Fibroblast of skin of left biceps (primary cell): ENCODE measurements at places on chromosomes 1 and 21.

GRCh38 chr1:208149776-208150514, 94.2 kb downstream of the PLXNA2 start:
- no peak for DNase-seq

DNA sequence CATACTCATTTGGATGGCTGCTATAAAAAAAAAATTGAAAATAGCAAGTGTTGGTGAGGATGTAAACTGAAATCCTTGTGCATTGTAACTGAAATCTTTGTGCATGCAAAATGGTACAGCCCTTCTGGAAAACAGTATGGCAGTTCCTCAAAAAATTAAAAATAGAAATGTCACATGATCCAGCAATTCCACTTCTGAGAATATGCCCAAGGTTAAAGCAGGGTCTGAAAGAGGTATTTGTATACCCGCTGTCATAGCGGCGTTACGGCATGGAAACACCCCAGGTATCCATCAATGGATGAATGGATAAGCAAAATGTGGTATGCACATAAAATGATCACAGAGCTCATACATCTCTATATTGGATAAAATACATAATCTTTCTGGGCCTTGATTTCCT, 116.7 kb downstream of the RUSC1 start:
- no peak for DNase-seq

DNA sequence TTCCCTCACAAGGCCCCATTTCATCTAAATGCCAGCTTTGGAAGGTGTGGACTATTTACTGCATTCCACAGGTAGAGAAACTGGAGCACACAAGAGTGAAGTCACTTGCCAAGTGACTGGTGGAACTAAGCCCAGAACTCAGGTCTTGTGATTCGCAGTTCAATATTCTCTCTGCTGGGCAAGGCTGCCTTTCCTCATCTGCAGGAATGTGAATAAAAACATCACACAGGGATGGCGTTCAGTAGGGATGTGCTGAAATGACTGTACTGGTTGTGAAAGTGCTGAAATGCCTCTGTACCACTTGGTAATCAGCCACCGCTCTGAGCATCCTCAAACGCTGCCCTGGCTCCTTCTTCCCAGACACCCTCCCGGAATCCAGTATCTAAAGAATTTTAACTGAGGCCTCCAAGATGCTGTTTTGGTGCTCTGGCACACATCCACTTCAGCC, 145.6 kb downstream of the HIVEP3 start:
- peak; percentile 91 for DNase-seq

DNA sequence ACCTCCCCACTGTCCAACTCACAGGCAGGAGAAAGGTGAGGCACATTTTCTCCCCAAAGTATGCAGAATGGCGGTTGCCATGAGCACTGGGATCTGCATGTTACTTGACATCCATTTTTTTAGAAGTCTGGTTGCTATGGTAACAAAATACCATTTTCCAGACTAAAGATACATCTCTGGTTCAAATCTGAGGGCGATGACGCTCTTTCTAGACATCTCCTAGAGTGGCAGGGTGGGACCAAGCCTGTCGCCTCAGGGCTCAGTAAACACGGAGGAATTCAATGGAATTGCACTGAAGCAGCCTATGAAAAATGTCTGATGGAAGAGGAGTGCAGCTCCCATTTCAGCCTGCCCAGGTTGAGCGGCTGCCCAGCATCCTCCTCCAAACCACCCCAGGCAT, 21.5 kb upstream of the FAM43B start:
- no peak for DNase-seq

GRCh38 chr1:206496131-206496793, 11.1 kb upstream of the RASSF5 start:
- DNase-seq: no peak

DNA sequence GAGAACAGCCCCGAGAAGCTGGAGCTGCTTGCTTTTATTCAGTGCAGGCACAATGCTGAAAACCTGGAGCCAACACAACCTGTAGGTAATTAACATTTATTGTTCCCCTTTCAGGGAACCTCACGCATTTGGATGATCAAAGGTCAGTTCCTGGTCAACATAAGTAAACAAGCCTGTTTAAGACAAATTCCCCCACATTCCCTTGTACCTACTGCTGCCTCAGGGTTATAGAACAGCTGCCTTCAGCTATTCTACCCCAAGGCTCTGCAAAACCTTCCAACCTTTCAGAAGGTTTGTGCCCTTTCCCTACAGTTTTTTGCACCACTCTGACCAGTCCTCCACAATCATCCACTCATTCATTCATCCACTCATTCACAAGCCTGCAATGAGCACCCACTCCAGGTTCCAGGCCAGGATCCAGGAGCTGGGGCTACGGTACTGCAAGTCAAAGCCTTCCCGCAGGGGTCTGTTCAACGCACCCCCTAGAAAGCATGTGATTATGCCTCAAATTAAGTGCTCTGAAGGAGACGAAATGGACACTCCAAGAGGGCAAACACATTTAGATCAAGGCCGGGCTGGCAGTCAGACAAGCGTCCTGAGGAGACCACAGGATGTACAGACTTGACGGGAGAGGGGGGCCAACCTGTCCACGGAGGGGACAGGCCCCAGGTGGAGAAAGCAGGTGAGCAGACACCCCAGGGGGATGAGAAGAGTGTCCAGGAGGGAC, 683.9 kb downstream of the MATN1 start:
- no peak for DNase-seq

- no peak for DNase-seq
Measured at GRCh38 chr1:188689542-188689941, 1788.1 kb downstream of the BRINP3 start.

DNA sequence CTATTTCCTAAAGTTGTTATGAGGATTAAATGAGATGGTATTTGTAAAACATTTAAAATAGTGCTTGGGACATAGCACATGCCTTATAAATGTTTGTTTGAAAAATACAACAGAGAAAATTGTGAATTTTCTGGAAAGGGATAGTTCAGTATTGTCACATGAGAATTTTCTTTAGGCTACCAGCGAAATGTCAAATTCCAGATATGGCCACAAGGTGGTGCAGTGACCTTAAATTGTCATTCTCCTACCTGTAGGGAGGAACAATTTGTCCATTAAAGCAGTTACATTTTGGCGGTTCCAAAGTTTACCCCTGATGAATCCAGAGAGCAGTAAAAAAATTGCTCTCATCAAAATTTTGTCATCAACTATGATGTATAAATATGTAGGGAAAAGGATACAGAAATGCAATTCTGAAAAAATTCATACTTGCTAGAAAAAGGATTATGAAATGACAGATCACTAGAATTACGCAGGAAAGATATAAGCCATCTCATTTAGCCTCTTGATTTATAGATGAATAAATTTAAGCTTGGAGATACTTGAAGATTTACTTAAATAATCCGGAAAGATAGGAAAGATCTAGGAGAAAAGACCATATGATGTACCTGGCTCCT, 50.2 kb upstream of the TSHB start:
- peak; percentile 8 for DNase-seq

DNA sequence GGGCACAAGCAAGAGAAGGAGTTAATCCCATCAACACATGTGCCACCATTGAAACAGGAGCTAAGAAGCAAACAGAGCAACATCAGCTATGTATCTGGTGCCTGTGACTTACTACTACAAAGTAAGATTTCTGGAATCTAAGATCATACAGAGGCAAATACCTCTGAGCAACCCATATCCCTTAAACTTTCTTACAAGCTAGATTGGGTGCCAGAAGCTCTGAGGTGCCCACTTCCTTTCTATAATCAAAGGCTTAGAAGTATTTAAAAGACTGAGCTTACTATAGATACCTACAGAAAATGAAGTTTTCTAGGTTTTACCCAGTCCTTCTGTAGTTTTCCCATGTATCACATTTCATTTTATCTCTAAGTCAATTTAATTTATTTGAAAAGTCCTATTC, 44.4 kb upstream of the ADAM30 start:
- no peak for DNase-seq

DNA sequence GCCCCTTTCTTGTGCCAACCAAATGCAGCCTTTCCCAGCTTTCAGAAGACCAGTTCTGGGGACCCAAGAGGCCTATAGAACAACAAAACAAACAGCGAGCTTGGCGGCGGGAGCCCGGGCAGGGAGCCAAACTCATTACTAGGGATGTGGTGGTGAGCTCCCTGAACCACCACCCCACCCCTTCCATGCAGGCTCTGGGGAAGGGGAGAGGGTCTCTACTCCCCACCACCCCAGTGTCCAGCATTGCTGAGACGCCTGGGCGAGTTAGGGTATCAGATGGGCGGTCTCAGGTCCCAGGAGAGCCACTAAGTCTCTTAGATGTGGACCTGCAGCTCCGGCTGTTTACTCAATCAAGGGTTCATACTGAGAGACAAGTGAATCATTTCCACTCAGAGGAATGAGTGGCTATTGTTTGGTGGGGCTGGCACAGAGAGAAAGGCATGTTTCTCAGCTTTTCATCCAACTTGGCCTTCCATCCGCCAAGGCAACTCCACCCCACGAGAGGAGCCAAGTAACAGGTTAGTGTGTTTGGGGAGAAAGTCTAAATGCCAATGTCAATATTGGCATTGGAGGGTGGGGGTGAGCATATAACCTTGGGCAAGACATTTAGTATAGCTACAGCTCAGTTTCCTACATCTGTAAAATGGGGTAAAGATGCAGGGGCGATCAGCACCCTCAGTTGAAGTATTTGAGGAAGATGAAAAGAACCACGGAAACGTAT, 40.9 kb downstream of the PLXNA2 start:
- DNase-seq: no peak

GRCh38 chr1:34163792-34164731, 968 bp downstream of the CSMD2 start:
- no peak for DNase-seq

- no peak for DNase-seq
Measured at GRCh38 chr1:44411861-44412260, 6.8 kb downstream of the RNF220 start.

DNA sequence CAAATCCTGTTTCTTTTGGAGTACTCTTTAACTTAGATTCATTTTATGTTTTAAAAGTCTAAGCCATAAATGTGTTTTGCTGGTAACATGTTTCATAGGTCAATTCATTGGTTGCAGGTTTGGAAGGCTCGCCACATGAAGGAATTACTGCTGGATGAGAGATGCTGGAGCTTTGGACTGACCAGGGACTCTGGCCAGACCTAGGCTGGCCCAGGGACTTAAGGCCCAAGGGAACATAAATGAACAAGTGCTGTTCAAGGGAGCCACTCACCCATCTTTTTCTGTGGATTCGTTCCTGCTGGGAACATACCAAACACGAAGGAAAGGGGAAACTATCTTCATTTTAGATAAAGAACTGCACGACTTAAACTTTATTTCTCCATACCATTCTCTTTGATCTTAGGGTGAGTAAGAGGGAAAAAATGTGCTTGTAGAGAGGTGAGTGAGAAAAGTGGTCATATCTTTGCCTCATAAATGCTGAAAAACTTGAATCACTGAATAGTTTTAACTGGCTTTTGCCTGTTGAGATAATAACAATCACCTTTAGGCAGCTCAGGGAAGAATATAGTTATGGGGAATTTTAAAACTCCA, 15.3 kb upstream of the SHCBP1L start:
- DNase-seq: no peak

DNA sequence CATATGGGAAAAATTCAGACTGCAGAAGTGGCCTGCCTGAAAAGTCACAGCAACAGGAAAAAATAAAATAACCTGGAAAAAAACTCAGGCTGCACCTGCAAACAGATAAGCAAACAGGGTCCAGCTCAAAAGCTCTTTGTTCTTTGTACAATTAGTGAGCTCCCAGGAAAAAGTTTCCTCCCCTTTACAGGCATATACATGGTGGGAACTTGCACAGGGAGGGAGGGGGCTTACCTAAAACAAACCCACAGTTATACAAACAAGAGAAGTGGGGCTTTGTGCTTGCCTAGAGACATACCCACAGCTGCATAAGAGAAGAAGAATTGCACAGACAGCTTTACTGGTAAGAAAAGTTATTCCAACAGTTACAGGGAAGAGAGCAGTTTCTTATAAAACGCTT, 31.7 kb upstream of the COG2 start:
- no peak for DNase-seq

GRCh38 chr1:194084755-194085154, 898.3 kb upstream of the B3GALT2 start:
- DNase-seq: no peak

DNA sequence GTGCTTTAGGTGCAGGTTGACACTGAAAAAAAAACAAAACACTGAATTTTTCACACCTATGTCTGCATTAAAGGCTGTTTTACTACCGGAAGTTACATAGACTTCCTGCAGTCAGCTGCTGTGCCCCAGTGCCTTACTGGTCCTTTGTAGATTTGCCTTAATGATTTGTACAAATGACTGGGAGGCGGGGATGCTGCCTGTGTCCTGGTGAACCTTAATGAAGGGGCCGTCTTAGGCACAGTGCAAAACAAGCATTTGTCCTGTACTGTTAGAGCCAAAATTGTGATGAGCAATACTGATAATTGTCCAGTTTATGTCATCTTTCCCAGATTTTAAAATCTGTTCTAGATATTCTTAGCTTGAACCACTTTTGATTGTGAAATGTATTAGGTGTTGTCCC, 90.9 kb upstream of the PGD start:
- no peak for DNase-seq

GRCh38 chr1:184291701-184292100, 95.1 kb upstream of the C1orf21 start:
- DNase-seq: no peak

DNA sequence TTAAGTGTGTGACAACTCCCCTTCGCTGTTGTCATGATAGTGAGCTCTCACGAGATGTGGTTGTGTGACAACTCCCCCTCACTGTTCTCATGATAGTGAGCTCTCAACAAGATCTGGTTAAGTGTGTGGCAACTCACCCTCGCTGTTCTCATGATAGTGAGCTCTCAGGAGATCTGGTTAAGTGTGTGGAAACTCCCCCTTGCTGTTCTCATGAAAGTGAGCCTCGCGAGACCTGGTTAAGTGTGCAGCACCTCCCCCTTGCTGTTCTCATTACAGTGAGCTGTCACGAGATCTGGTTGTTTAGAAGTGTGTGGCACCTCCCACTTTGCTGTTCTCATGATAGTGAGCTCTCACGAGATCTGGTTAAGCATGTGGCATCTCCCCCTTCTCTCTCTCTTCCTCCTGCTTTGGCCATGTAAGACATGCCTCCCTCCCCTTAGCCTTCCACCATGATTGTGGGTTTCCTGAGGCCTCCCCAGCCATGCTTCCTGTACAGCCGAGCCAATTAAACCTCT, 25.1 kb upstream of the LSS start:
- DNase-seq: no peak

DNA sequence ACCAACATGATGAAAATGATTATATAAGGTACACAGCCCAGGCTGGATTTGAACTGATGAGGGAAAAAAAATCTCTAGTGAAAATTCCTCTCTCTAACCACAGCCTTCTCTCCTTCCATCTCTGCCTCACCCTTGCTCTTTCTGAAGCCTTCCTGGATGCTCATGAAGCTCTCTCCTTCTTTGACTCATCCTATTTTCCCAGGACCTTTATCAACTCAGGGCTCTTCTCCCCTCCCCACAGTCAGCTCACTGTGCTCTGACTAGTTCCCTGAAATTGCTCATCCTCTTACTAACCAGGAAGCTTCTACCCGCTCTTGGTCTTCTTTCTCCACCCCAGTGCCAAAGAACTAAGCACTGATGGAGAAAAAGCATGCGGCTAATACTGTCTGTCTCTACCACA, 46.4 kb upstream of the ERG start:
- DNase-seq: peak; percentile 54
